ENCODE measurements at places on chromosomes 7 and 10.

GRCh38 chr7:96739609-96740008 lies 30.0 kb upstream of the SEM1 start:
- no peak for DNase-seq

DNA sequence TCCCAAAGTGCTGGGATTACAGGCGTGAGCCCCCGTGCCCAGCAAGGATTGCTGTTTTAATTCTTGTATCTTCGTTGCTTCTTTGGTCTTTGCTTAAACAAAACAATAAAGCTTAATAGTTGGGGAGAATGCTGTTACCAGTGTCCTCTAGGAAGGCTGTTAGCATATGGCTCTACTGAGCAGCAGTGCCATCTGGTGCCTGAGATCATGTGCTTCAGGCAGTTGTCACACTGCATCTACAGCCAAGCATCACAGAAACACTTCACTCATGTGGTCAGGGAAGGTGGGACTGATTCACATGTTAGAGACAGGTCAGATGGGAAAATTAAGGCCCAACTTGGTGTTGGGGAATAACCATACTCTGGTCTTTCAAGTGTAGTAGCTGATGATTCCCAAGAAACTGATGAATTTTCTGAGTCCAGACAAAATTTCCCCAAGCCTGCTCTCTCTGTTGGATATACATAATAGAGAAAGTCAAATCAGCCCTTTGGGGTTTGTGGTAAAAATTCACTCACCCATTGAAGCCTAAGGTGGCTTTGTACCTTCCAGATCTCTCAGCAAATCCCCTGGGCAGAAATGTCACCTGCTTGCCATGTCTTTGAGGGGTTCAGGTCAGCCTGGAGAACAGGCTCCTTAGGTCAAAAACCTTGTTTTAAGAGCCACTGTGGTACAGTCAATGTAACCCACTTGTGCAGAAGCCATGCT lies 28.4 kb downstream of the UBE2D4 start:
- DNase-seq, result no peak

DNA sequence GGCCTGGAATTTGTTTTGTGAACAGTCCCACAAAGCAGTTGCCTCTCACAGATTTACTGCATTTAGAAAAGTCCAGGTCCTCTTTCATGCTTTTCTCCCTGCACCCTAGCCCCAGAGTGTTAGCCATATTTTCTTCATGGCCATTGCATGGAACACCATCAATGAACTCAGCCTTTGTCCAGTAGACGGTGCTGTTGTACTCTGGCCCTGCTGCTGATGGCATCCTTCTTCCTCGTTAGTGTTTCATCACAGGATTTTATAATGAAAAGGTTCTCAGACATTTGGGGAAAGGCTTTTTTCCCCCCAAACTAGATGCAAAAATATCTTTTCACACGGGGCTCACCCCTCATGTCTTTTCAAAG lies 93.0 kb upstream of the SLC25A13 start:
- DNase-seq, result no peak

DNA sequence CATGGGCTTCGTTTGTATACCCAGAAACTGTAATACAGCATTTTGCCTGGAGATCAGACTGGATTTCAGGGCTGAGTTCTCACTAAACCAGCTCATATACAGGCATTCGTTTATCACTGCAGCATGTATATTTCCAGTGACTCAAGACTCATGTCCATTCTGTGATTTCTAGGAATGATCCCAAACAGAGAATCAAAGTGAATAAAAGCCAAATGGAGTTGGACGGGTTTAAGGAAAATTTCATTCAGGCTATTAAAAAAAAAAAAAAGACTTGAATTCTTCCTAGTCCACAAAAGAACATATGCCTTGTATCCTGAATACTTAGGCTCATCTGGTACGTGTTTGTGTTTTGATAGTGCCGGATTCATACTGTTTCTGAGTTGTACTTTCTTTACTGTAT lies 46.8 kb downstream of the TET1 start:
- no peak for DNase-seq

DNA sequence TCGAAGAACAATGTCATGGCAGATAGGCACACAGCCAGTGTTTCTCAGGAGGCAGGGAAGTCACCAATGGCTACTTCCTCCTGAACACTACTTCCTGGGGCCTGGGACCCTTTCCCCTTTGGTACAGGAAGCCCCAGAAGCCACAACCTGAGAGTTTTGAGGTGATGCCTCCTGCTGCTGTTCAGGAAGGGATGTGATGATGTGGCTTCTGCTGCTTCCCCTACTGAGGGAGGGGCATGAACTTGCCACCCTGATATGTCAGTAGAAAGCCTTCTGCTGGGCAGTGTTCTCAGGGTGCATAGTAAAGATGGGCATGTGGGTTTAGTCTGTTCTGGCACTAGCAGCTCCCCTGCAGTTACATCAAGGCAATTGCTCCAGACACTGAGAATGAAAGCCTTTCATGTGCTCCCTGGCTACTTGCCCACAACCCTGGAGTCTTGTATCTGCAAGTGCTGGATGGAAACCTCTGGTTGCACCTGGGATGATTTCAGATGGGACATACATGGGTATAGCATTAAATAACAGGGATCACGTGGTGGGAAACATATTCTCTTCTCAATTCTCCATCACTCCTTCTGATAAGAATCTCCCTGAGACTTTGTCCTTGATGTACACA lies 69.3 kb downstream of the ADRA2A start:
- no peak for DNase-seq

GRCh38 chr7:44064791-44065430 lies 456 bp downstream of the PGAM2 start:
- DNase-seq, result no peak

DNA sequence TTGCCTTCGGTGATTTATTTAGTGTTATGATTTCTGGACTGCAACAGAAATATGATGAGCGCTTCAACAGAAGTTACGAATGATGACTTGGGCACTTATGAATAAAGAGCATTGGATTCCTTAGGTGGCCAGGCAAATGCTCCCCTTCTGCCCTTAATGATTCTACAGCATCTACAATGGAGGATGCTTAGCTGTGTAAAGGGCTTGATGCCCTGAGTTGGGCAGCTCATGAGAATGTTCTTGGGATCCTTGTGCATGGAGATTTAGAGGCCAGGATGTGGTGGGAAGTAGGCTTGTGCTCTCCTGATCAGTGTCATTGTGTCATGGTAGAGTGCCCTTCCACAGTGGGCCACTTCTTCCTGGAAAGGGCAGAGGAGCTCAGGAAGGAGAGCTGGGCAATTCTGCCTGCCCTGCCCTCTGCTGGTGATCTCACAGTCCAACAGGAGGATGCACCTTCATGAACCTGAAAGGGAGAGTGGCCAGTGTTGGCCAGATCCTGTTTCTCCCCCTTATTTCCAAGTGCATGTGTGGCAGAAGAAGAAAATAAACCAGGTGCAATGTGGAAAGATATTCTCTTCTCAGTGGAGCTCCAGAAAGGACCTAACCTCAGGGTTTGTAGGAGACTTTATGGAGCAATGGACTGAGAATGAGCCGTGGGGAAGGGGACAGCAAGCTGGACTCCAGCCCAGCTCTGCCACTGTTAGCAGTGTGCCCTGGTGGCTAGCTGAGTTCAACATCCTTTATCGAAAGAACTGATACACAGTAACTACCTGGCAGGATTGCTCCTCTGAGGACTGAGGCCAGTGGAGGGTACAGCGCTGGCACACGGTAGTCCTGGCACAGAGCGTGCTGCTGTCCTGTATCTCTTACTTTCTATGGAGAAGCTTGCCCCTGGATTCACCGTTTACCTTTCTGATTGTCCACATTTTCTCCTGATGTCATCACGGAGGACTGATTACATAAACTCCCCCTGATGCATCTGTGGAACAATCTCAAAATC lies 182.9 kb downstream of the BMPER start:
- no peak for DNase-seq

DNA sequence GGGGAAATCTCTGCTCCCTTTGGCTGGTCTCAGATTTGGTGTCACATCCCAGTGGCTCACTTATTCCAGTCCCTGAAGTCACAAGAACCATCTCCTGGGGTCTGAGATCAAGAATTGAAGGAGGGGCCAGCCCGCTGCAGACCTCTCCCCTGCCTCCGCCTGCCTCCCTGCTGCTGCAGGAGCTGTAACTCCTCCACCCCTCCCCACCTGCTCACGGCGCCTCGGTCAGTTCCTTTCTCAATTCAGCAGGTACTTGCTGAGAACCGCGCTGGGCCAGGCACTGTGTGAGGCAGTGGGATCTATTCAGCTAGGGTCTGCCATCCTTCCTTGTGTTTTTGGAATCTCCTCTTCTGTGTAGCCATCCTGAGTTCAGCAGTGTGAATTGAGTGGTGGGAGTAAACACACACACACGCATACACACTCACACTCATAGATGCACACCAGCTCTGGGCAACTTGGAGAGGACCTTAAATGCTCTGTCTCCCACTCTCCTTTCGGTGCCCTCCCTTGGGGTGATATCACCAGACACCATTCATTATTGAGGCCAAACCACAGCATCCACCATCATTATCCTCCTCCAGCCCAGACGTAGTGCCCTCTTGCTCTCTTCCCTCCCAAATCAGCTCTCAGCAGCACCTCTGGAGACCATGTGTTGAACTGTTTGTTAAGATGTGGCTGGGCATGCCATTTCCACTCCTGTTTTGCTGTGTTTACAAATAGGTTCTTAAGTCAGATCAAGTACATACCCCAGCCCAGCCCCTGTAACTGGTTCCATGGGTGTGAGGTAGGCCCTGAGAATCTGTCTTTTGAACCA lies 22.0 kb upstream of the ANKRD2 start:
- no peak for DNase-seq
